ENCODE measurements at places on chromosomes 6 and 20.

DNA sequence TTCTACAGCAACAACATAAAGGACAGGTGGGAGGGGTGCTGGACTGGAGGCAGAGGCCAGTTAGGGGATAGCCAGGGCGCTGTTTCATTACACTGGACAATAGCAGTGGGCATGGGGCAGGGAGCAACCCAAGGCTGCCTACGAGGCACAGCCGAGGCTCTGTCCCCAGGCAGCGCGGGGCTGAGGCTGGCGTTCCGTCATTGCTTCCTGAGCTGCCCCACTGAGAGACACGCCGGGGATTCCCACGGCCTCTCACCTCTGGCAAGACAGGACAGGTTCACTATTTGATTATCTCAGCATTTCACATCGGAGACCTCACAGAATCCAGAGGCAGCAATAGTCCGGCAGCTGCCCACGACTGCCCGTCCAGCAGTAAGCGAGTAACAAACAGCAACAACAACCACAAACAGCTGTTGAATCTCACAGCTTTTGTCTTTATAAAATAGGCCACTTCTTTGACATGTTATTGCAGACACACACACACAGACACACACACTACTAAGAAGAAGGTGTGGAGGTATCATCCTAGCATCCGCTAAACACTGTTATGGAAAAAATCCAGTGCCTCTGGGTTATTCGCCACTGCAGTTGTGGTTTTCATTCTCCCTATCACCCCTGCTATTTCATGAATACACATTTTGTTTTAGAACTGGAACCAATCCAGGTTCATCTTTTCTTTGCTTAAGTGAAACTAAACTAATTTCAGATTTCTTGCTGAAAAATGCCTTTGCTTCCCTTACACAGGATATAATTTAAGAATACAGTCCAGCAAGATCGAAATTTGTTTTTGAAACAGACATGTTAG is 19.5 kb downstream of the KIF25 start:
- peak; percentile 11 for DNase-seq

DNA sequence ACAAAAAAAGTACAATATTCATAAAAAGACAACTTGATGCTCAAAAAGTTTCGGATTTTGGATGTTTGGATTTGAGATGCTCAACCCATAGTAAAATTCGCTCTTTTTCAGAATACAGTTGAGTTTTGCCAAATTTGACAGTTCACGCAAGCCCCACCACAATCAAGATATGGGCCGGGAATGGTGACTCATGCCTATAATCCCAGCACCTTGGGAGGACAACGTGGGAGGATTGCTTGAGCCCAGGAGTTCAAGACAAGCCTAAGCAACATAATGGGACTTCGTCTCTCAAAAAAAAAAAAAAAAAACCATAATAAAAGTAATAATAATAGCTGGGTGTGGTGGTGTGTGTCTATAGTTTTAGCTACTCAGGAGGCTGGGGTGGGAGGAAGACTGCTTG is 51.3 kb downstream of the PHF20 start:
- DNase-seq: no peak

DNA sequence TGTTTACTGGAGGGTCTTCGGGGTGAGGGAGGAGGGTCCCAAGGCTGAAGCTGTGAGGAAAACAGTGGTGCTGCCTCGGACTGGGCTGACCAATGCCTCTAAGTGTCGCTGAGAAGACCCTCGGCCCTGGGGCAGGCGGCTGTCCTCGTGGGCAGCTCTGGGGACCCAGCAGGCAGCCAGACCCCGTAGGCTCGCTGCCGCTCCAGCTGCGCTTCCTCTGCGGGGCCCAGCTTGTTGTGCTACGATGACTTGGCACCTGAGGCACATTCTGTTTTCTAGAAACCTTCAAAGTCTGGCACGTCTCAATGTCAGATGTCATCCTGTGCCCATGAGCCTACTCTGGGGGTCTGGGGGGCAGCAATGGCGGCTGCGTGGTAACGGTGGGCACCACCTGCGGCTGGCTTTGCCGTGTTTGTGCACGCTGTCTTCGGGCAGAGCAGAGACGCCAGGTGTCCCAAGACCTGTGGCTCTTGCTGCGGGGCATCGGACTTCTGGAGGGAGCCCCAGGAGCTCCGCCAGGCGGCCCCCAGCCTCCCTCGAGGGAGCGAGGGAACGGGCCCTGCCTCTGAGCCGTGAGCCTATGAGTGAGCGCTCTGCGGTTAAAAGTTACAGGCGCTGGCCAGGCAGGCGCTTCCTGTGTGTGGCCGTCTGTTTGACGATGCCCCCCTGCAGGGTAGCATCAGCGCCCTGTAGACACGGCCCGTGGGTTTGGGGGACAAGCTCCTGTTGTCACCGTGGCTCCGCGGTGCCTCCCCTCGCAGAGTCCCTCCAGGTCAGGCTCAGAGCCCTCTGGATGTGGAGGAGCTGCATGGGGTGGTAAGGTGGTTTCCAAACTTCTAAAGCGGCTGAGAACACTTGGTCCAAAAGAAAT is 6.8 kb downstream of the SLC17A9 start:
- no peak for DNase-seq

- peak; percentile 1 for DNase-seq
These were observed 243.0 kb upstream of the RIN2 start for GRCh38 chr20:19515074-19515473.

DNA sequence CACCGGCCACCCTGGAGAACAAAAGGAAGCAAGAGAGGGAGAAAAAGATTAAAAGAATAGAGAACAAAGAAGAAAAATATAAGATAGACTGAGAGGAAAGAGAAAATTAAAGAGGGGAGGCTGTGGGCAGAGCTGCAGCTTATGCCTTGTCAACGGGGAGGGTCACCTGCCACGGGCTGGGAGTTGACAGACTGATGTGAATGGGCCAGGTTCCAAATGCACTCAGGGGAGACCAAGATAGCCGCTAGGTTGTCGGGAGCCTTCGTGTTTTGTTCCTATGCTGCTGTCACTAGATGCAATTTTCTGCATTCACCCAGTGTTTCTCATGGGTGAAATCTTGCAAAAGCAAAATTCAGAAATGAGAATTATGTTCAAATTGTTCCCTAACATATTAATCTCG is 119.6 kb upstream of the MTHFD1L start:
- no peak for DNase-seq

GRCh38 chr6:54361188-54361587 is 52.9 kb downstream of the TINAG start:
- no peak for DNase-seq

DNA sequence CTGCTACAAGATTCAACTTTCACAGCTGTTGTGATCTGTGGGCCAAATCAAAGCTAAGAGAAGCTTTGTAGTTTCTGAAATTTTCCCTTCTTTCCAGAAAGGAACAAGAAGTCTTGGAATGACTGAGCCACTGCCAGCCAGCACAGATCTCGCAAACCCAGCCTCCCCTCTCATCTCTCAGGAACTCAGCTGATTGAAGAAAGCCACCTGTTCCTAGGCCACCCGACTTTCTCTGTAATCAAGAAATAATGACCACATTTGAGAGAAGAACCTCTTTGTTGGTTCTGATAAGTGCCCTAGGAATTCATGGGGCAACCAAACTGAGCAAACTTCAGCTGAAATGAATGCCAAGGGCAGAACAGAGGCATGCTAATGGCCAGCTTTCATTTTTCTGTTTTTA is 61.7 kb downstream of the HDGFL1 start:
- no peak for DNase-seq

DNA sequence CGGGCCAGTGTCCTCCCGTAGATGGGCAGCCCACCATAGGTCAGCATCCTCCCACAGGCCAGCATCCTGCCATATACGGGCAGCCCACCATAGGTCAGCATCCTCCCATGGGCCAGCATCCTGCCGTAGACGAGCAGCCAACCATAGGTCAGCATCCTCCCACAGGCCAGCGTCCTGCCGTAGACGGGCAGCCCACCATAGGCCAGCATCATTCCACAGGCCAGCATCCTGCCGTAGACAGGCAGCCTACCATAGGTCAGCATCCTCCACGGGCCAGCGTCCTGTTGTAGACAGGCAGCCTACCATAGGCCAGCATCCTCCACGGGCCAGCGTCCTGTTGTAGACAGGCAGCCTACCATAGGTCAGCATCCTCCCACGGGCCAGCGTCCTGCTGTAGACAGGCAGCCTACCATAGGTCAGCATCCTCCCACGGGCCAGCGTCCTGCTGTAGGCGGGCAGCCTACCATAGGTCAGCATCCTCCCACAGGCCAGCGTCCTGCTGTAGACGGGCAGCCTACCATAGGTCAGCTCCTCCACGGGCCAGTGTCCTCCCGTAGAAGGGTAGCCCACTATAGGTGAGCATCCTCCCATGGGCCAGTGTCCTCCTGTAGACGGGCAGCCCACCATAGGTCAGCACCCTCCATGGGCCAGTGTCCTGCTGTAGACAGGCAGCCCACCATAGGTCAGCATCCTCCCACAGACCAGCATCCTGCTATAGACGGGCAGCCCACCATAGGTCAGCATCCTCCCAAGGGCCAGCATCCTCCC is 62.9 kb downstream of the BFSP1 start:
- no peak for DNase-seq

DNA sequence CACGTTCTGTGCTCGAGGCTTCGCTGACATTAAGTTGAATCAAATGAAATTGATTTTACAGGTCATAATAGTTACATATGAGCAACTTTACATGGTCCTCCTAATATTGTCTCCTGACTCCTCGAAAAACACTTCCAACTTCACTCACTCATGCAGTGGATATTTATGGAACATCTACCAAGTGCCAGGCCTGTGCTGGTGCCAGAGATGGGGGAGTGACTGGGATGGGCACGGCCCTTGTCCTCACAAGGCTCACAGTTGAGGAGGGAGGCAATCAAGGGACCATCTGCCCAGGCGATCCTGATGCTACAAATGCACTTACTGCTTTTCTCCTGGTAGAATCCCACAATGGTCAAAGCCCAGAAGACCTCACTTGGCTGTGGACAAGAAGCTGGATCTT is 426.4 kb downstream of the PREX1 start:
- DNase-seq: no peak

DNA sequence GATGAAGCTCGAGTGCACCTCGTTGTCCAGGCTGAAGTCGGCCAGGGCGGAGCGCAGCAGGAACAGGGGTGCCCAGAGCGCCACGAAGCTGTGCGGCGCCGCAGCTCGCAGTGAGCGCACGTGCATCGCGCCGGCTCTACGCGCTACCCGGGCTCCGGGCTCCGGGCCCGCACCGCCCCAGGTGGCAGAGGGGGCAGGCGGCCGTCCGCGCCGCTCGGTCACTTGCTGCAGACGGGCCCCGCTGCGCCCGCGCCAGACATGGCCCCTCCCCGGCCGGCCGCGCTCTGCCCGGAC is 497 bp downstream of the BMP7 start:
- no peak for DNase-seq

- no peak for DNase-seq
These were observed 210.3 kb downstream of the TBX18 start for GRCh38 chr6:84554074-84554473.

GRCh38 chr6:170050591-170051041 is 240.3 kb downstream of the DLL1 start:
- DNase-seq: no peak

GRCh38 chr6:7196019-7196402 is 88.2 kb downstream of the RREB1 start:
- DNase-seq: peak; percentile 77

- peak; percentile 94 for DNase-seq
These were observed 45.1 kb upstream of the PNRC1 start for GRCh38 chr6:89035252-89036101.

DNA sequence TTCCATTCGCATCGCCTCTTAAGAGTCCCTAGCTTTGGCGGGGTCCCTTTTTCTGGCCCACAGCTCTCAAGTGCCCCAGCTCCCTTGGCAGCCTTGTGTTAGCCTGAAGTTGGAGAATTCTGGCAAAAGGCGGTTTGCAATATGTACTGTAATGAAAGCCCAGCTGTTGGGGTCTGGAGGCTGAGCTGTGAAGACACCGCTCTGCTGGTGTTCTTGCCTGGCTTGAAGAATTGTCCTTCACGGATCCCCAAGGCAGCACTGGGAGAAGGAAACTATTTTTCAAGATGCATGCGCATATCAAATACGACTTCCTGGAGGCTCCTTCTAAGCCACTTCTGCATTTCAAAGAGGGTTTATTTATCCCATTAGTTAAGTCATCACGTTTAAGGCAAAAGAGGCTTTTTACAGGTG is 21.4 kb upstream of the CITED2 start:
- DNase-seq: no peak

GRCh38 chr20:8457978-8458377 is 325.9 kb downstream of the PLCB1 start:
- no peak for DNase-seq

GRCh38 chr6:148035806-148036390 is 306.7 kb upstream of the SASH1 start:
- no peak for DNase-seq

- DNase-seq: no peak
These were observed 127.1 kb downstream of the HDGFL1 start for GRCh38 chr6:22696481-22696880.

DNA sequence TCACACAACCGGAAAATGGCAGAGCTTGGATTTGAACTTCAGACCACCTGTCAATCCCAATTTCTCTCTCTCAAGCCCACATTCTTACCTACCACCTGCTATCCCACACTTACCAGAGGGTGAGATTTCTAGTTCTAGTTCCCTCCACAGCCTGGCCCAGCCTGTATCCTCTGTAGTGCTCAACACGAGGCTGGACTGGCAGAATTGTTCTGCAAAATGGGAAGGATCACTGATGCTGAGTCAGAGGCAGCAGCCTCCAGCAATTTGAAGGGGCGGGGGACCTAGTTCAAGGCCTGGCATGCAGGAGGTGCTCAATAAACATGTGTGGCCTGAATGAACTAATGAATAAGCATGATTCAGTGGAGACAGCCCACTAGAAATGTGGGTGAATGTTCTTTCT is 53.6 kb upstream of the TTPAL start:
- no peak for DNase-seq

- no peak for DNase-seq
These were observed 579.1 kb downstream of the BMP2 start for GRCh38 chr20:7346562-7346961.

Measured in lower leg skin (tissue), 4 donors.